ENCODE measurements at places on chromosomes 2 and 18.

- no peak for DNase-seq
These were observed 13.1 kb upstream of the SLC35F5 start for GRCh38 chr2:113769555-113769954.

- no peak for DNase-seq
These were observed 74.1 kb downstream of the DGKD start for GRCh38 chr2:233428438-233428837.

DNA sequence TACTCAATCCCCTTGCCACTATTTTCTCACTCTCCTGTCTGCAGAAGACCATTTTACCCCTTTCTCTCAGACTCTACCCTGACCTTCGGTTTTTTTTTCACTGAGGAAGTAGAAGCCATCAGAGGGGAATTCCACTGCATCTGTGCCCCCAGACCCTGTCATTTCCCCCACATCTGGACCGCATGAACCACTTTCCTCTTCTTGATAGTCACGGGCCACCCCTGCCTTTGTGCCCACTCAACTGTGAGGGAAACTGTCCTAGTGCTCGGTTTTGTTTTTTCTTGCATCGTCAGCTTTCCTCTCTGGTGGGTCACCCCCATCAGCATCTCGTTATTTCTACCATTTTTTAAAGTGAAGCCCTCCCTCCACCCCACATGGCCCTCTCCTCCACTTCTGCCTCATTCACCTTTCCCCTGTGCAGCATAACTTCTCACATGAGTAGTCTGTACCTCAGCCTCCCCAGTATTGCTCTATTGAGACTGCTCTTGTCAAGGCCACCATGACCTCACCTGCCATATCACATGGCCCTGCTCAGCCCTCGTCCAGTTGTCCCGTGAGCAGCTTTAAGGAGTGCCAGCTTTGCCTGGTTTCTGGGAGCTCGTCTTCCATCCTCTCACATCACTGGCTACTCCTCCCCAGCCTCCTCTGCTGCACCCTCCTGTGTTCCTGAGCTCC is 32.4 kb downstream of the TMEM87B start:
- no peak for DNase-seq

DNA sequence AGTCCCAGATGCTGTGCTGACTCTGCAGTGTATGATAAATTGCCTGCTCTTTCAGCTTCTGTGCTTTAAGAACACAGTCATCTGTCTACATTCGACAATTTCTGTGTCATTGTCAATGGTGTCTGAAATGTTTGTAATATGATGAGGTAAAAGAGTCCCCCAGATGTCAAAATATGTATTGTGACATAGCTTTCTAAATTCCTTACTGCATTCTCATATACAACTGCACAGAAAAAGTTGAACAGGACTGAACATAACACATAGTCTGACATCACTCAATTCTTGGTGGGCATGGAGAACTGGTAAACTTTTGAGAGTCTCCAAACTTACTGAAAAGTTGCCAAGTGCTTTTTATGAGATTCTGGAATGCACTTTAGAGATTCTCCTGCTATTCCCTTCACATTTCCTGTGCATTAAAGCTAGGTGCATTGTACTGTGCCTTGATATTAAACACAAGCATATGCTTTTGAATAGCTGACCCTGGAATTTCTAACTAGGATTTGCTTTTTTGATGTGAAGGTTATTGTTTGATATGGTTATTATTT is 48.1 kb upstream of the ARHGAP28 start:
- no peak for DNase-seq

DNA sequence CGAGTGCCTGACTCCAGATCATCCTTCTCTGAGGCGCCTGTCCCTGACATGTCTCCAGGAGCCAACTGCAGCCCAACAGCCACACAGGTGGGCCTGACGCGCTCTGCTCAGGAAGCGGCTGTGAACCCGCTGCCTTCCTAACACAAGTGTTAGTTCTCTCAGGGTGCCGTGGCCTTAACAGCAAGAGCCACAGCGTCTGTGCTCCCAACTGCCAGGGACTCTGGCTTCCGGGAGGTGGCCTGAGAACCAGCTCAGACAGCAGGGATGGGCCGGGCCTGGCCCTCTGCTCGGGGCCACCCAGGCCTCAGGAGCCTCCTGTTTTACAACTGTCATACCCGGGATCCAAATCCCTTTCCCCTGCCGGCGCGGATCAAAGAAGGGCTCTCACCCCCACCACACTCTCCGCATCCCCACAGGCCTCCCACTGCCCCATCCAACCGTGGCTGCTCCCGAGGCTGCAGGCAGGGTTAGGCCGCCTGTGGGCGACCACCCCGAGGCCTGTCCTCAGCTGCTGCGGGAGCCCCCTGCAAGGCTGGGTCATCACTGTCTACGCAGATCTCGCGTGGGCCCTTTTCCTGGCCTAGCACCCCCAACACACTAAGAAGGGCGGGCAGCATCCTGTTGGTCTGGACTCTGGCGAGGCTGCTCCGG is 114.2 kb upstream of the ZNF236 start:
- DNase-seq: no peak
